ENCODE measurements at places on chromosomes 5 and 9.
A peak's percentile ranks its signal among the peaks of the same experiment; 100 is the strongest.

DNA sequence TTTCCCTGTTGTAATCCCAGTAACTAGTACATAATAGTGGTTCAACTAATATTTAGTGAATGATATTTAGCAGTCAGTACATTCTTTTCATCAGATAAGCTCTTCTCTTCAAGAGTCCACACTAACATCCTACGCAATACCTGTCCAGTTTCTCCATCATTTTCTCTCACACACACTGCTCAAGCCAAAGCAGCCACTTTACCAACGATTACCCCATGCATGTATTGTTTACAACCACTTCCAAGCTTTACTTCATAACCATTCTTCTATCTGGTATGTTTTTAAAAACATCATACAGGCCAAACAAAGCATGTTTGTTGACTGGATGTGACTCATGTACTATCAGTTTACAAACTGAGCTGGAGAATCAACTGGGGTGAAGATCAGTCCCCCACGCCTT lies 7.3 kb downstream of the UBTD2 start:
- no peak for DNase-seq

DNA sequence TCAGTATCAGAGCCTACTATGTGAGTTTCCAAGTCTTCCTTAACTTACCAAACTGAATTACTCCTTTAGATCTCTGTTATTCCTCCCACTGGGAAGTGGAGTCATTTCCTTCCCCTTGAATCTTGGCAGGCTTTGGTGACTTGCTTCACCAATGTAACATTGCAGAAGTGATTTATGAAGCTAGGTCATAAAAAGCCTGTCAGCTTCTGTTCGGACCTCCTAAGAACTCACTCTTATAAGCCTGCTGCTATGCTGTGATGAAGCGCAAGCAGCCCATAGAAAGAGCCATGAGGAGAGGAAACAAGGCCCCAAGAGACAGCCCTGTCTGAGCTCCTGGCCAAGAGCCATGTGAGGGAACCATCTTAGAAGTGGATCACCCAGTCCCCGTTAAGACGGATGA lies 14.2 kb upstream of the FOXB2 start:
- no peak for DNase-seq

DNA sequence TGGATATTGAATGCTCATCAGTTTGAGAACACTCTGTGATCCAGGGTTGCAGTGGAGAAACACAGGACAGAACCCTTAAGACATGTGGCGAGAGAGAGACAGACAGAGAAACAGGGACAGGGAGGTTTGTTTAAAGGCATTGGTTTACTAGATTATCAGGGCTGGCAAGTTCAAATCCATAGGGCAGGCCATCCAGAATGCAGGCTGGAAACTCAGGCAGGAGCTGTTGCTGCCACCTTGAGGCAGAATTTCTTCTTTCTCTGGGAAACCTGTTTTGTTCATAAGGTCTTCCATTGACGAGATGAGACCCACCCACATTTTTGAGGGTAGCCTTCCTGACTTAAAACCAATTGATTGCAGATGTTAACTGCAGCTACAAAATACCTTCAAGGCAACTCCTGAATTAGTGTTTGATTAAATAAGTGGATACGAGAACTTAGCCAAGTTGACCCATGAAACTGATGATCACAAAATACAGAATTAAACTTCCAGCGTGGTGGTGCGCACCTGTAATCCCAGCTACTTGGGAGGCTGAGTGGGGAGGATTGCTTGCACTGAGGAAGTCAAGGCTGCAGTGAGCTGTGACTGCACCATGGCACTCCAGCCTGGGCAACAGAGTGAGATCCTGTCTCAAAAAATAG lies 55.9 kb downstream of the NSUN2 start:
- DNase-seq: no peak

DNA sequence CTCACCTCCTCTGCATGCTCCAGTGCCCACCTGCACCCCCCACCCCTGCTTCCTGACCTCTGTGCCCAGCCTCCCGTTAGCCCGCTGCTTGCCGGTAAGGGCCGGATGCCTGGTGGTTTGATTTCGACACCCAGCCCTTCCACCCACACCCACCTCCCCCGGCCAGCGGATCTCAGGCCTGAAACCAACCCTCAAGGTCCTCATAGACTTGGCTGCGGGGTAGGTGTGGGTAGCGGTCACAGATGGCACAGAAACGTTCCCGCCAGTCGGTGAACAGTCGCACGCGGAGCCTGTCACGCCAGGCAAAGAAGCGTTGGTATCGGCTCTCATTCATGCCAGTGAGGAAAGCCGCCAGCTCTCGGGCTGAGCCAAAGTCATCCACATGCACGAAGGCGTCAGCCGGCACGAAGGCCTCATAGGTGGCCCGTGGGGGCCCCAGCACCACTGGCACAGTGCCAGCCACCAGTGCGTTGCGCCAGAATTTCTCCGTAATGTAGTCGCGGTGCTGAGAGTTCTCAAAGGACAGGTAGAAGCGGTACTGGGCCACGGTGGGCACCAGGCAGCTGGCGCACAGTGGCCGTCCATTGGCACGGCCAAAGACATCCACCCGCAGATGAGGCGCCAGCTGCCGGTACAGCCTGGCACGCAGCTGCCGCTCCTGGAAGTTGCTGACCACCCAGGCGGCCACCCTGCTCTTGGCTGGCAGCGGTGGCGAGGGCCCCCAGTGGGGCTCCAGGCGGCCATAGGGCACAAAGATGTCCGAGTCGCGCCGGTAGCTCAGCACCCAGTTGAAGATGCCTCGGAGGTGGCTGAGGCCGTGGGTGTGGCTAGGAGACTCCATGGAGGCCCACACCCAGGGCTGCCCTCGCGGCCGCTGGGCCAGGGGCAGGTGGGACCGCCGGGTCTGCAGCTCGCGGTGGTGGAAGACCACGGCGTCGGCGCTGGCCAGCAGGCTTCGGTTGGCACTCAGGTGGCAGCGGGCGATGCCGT lies 1.1 kb downstream of the FUT7 start:
- DNase-seq: peak; percentile 33

GRCh38 chr9:126112135-126112720 lies 214.4 kb upstream of the MVB12B start:
- no peak for DNase-seq

- no peak for DNase-seq
Observed at GRCh38 chr5:62585751-62586150, 7.1 kb downstream of the LRRC70 start.

- no peak for DNase-seq
Observed at GRCh38 chr9:134858051-134858841, 22.4 kb upstream of the FCN2 start.

DNA sequence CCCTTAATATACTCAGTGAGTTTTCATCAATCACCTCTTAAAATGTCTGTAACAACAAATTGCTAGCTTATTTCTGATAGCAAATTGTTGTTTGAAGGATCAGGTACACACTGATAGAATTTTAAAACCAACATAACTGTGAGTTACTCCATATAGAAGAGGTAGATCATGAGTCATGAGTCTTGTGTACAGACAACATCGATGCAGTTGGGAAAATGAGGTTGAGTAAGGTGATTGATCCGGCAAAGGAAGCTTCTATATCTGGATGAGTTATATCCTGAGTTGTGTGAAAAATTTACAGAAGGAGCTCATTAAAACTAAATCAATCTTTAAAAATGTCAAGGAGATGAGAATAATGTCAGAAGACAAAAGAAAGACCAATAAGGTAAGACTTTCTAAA lies 604.6 kb upstream of the RGMB start:
- DNase-seq: no peak

DNA sequence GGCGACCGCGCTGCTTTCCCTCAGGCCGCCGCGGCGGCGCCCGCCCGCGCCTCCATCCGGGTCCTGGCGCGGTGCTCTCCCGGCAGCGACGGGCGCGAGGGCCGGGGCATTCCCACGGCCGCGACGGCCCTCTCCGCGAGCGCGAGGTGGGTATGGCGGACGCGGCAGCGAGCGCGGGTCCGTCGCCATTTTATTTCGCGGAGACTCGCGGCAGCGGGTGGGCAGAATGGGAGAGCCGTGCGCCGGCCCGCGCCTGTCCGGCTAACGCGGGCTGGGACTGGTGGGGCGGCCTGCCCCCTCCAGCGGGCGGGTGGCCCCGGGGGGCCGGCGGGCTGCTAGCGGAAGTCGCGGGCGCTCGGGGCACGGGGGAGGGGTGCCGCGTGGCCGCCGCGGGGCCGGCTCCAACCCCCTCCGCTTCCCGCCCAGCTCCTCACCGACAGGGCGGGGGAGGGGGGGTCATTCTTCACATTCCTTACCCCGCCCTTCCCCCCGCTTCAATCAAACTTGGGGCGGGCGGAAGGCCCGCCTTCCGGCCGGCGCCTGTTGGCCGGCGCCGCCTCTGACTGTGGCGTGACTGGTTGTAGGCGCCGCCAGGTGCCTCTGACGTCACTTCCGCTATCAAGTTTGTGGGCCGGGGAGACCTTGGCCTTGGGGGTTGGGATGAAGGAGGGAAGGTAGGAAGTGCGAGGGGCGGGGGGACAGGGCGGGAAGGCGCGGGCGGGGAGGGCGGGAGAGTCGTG lies 82.1 kb downstream of the PTPDC1 start:
- peak; percentile 90 for DNase-seq

DNA sequence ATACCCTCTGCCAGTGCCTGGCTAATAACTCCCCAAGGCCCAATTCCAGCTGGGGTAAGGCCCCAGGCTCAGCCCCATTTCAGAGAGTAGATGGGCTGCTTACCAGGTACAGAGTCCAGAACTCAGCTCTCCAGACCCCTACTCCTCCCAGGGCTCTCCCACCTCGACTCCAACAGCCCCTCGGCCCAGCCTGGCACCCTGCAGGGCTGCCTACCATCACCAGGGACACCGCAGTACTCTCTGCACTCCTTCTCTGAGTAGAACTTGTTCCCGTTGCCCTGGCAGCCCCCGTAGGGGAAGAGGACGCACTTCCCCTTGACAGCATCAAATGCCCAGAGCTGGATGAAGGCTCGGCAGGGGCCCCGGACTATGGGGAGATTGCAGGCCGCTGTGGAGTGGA lies 17.4 kb downstream of the AMBP start:
- DNase-seq: no peak

GRCh38 chr5:119331566-119332095 lies 24.2 kb upstream of the TNFAIP8 start:
- no peak for DNase-seq

DNA sequence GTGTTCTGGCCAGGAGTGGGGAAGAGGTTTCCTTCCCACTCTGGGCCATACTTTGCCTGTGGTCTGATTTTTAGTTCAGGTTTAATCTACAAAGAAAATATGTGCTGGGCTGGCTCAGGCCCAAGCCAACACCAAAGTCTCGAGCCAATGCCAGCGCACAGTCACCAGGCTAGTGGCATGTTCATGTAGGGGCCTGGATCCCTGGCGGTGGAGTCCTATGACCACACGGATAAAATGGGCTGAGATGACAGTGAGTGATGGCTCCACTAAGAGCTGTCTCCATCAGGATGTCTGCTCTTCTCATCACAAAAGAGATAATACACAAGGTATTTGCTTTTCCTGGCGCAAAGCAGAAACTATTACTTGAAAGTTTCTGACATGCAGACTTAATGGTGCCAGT lies 92.9 kb upstream of the PTPN3 start:
- no peak for DNase-seq

DNA sequence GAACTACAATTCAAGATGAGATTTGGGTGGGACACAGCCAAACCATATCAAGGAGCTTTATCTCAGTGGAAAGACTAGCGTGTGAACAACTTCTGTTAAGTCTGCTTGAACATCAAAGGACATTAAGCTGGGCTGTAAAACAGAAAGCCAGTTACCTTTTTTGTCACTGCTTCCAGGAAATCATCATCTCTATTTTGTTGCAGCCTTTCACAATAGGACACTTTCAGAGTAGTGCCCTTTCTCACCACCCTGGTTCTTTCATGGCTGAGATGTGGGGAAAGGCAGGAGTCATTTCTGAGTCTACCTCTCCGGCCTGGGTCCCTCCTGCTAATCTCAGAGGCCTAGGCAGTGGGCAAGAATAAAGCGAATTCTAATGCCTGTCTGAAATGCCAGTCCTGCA lies 96.2 kb upstream of the PPP1R2B start:
- DNase-seq: no peak

GRCh38 chr5:73232266-73233041 lies 59.5 kb downstream of the TMEM174 start:
- DNase-seq: no peak

DNA sequence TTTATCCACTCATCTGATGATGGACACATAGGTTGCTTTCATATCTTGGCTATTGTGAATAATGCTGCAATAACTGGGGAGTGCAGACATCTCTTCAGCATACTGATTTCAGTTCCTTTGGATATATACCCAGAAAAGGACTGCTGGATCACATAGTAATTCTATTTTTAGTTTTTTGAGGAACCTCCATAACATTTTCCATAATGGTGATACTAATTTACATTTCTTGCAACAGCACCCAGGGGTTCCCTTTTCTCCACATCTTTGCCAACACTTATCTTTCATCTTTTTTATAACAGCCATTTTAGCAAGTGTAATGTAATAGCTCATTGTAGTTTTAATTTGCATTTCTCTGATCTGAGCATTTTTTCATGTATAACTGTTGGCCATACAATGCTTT lies 34.1 kb upstream of the NR4A3 start:
- DNase-seq: no peak

- no peak for DNase-seq
Observed at GRCh38 chr5:170573114-170573513, 69.3 kb downstream of the KCNIP1 start.

Measured in activated gamma-delta T cell treated with anti-CD3 and anti-CD28 coated beads, Interleukin-2, amount 50 U/mL, for 16 hours (primary cell).